ENCODE measurements at places on chromosomes 7 and 10. TPM values are rescaled to one million over a fixed set of nuclear protein-coding genes. Genes with fewer than 3 reads are reported as not detected.

DNA sequence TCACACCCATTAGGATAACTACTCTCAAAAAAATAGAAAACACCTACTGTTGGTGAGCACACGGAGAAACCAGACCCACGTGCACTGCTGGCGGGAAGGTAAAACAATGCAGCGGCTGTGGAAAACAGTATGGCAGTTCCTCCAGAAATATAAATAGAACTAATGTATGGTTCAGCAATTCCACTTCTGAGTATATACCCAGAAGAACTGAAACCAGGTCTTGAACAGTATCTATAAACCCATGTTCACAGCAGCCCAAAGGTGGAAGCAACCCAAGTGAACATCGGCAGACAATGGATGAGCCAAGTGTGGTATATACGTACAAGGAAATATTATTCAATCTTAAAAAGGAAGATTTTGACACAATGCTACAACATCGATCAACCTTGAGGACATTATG, 164.7 kb downstream of the ZMYND11 start:
- no peak for DNase-seq

- no peak for DNase-seq
These were observed 10.5 kb downstream of the YME1L1 start for GRCh38 chr10:27143686-27144085.

- DNase-seq = no peak
These were observed 239.7 kb downstream of the FANK1 start for GRCh38 chr10:126135941-126136595.

Gene ST7
- total RNA-seq = 12.9 TPM

DNA sequence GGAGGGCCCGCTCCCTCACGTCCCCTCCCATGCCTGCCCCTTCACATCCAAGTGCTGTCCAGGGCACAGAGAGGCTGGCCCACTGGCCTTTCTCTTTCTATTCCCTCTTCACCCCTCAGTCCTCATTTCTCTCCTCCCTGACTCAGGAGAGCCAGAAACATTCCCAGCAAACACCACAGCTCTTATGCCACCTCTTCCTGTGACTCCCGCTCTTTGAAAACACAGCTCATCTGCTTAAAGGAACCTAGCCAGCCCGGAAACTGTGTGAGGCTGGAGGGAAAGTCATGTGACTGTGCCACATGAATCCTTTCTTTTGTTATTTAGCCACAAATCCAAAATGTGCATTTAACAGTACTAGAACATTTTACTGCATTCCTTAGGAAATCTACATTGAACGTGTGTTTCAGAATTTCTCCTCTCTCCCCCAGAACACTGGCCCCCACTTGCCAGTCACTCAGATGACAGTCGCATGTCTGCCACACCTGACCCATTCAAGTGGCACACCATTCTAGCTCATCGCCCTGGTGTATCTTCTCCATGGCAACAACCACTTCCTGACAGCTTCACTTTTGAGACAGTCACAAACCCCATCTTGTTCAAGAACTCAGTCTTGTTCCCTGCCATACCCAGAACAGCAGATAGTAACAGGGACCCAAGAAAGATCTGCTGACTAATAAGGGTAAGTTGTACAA, 42.8 kb downstream of the GRB10 start:
- no peak for DNase-seq

GRCh38 chr7:143929224-143929920, 5.7 kb upstream of the OR2F2 start:
- peak; percentile 29 for DNase-seq

Gene ZNF277
- 26.8 TPM for total RNA-seq

Gene MBL2
- not detected for total RNA-seq

Gene JCAD
- not detected for total RNA-seq

DNA sequence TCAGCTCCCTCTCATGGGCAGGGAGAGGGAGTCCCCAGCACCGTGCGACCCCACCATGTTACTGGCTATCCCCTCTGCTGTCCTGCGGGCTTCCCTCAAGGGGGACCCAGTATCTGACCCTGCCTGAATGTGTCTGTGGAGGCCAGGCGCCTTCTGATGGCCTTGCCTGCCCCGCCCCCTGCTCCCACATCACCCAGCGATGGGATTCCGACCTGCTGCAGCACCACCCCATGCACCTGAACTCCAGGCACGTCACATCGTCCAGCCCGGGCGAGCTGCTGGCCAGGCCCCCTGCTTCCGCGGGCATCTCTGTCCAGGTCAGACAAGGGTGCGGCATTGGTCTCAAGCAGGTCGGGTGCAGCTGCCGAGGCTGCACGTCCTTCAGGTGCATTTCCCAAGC, 19.0 kb downstream of the LRRC27 start:
- no peak for DNase-seq

DNA sequence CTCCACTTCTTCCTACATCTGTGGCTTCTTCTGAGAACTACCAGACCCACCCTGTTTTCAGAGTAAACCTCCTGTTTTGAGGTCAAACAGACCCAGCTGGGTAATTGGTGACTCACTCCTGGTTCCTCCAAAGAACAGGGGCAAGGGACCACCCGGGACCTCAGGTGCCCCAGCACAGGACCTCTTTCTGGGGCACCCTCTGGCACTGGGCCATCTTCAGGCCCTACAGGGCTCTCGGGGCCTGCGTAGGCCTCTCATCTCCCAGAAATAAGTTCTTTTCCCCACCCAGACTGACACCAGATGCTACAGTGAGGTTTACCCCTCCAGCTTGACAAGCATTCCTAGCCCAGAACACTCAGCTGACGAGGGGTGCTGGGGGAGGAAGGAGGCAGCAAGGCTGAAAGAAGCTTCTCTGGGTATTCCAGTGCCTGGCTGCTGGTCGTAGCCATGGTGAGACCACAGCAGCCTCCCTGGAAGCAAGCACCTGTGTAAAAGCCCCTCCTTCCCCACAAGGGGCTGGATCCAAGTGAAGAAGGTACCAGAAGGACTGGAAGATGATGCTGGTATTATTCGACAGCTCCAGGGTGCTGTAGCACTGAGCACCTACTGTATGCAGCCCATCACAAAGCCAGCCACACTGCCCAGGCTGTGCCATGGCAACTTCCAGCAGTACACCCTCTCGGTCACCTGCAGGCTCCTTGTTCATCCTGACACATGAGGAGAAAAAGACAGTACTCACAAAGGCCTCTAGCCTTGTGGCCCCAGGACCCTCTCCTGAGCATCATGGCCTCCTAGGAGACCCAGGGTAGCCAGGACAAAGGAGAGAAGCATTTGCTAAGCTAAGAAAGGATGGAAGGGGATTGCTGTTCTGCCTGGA, 47.4 kb downstream of the ALOX5 start:
- DNase-seq = no peak

- no peak for DNase-seq
These were observed 206.7 kb upstream of the PLXNA4 start for GRCh38 chr7:132782777-132783640.

Gene AOC1
- total RNA-seq = under 0.01 TPM

GRCh38 chr7:45938626-45939302, 17.7 kb upstream of the IGFBP3 start:
- no peak for DNase-seq

Gene ST8SIA6
- 0.53 TPM for total RNA-seq

GRCh38 chr7:105932835-105933477, 30.1 kb upstream of the CDHR3 start:
- peak; percentile 10 for DNase-seq

- DNase-seq = no peak
These were observed 262.8 kb downstream of the DYNC1I1 start for GRCh38 chr7:96034940-96035727.

- no peak for DNase-seq
These were observed 77.5 kb downstream of the SLC16A9 start for GRCh38 chr10:59631882-59632807.

DNA sequence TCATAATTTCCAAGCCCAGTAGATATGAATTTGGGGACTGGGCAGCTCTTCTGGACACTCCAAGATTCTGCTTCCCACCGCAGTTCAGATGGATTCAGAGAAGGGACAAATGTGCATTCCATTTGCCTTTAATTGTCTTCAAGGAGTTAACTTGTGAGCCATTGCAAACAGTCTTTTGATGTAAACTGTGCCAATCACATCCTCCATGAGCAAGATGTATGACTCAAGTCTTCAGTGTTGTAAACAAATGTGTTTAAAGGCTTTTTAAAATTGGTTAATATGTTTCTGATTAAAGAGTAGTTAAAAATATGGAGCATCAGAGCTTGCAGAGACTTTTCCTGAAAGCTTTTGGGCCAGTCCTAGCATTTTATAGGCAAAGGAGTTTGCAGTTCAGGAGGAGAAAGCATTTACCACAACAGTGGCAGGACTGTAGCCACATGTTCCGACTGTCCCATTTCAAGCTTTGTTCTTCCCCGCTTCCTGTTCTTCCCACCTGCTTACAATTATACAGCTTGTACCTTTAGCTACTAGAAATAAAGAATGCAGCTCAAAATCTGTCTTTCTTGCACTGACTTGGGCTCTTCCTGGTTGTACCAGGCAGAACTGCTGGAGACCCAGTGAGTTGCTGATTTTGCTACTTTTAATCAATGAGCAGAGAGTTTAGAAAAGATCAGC, 6.2 kb downstream of the SLC18A2 start:
- peak; percentile 28 for DNase-seq

- no peak for DNase-seq
These were observed 285.9 kb upstream of the CSTF2T start for GRCh38 chr10:51985336-51985735.

GRCh38 chr10:78401624-78402367, 368.1 kb downstream of the RPS24 start:
- no peak for DNase-seq

- no peak for DNase-seq
These were observed 13.7 kb upstream of the HOXA13 start for GRCh38 chr7:27213433-27214238.

DNA sequence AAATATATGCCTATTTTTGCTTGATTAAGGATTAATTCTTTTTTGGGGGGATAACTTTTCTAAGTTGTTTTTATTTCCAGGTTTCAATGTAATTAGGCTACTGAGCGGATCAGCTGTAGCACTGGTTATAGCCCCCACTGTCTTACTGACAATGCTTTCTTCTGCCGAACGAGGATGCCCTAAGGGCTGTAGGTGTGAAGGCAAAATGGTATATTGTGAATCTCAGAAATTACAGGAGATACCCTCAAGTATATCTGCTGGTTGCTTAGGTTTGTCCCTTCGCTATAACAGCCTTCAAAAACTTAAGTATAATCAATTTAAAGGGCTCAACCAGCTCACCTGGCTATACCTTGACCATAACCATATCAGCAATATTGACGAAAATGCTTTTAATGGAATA, 1.0 kb downstream of the LRRTM3 start:
- no peak for DNase-seq

Gene TACC2
- 13.4 TPM for total RNA-seq

- DNase-seq = no peak
These were observed 239.0 kb downstream of the PHTF2 start for GRCh38 chr7:78037603-78038002.

DNA sequence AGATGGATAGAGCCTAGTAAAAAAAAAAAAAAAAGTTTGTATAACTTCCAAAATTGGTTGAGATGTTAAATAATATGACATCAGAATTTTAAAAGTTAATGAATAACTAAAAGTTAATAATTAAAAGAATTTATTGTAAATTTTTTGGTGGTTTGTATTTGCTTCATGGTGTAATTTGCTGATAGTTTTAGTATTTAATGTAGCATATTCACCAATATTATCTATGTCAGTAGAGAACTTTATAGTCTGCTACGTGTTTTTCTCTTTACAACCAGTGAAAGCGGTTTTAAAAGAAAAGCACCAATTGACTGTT, 51.8 kb upstream of the STEAP4 start:
- no peak for DNase-seq

DNA sequence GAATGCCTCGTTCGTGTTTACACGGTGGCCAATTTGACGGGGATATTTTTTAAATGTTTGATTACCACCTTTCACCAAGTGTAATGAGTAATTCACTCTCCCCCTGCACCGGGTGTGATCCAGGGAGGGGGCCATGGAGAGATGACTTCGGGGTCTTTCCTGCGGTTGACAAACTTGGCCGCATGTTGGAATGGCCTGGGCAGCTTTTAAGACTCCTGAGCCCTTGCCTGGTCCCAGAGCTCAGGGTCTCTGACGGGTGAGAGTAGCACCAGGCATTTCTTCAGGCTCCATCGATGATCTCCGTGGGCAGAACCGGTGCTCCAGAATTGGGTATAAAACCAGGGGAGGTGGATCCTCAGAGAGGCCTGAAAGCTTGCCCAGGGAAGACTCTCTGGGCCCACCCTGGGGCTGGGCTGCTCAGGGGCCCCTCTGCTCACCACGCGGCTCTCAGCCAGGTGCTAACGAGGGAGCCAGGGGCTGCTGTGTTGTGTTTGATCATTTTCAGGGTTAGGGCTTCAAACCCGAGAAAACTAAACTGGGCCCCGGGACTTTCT, 882 bp downstream of the ZNF282 start:
- no peak for DNase-seq

- no peak for DNase-seq
These were observed 114.1 kb upstream of the ZMIZ1 start for GRCh38 chr10:78954689-78955088.

DNA sequence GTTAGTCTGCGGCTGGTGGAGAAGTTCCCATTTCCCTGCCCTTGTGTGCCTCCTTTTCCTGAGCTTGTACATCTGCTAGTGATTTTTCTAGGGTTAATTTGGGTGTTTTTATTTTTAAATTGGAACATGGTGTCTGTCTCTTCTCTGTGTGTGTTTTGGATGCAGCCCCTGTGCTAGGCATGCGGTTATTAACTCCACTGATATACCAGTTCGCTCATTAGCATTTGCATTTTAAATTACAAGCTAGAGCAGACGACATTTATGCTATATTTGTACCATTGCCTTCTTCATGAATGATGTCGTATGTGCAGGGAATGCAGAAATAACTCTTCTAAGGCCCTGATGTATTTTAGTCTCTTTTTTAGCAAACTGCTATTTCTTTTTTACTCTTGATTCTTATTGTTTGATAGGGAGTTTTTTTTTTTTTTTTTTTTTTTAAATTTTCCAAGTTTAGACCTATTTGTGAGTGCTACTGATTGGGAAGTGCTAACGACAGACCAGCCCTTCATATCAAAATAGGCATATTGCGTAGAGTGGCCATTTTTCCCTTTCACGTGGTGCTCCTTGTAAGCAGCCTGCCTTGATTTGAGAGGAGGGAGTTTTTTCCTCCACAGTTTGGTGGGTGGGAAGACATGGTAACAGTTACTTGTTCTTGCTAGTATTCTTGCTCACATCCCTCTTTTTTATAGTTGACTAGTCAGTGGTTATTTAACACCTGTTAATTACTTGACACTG, 89.6 kb downstream of the LRRC4 start:
- DNase-seq = no peak

Gene WASHC2C
- total RNA-seq = 36.4 TPM

Measured in bronchial epithelial cell (primary cell).